ENCODE measurements at places on chromosomes 16 and 17.

DNA sequence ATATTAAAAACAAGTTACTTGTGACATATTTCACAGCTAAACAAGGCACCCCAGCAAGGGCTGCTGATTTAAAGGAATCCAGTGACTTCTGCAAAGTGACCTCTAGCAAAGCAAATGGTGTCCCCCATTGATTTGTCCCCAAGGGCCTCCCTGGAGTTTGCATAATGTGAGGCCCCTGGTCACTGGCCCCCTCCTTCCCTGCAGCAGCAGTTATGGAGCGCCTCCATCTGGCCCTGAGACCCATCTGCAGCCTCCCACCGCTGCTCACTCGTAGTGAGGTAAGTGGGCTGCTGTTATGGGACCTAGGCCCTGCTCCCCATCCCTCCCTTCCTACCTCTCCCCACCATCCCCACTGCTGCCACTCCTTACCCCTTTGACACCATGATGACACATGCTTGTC is 19.6 kb upstream of the EEF2K start:
- DNase-seq = no peak

- DNase-seq = no peak
Observed at GRCh38 chr16:78306361-78306760, 206.9 kb downstream of the WWOX start.

DNA sequence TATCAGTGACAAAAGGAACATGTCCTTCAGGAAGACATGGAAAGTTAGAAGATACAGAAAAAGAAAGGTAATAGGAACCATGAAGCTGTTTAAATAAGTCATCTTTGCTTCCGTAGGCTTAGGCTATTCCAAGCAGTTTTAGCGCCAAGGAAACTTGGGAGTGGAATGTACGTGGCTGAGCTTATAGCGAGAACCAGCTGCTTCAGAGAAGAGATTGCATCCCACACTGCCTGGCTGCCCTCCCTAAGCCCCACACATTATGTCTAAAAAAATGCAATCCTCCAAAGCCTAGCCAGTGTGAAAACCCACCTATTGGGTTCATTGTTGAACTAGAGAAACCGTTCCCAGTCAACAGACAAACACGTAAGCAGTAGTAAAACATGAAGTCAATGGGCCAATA is 149.9 kb downstream of the SLC39A11 start:
- DNase-seq = no peak

- no peak for DNase-seq
Observed at GRCh38 chr17:81952792-81953228, 5.8 kb upstream of the MYADML2 start.

DNA sequence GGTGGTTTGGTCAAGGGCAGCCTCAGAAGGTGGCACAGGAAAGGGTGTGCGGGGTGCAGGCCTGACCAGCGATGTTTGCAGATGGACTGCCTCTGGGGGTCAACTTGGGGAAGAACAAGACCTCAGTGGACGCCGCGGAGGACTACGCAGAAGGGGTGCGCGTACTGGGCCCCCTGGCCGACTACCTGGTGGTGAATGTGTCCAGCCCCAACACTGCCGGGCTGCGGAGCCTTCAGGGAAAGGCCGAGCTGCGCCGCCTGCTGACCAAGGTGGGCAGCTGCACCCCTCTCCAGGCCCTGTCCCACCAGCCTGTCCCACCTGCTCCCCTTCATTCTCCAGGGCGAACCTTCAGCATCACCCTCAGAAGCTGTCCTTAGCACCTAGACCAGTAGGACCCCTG is 12.5 kb downstream of the DHODH start:
- DNase-seq = no peak

GRCh38 chr17:63181856-63182255 is 215.8 kb downstream of the TANC2 start:
- DNase-seq = no peak

DNA sequence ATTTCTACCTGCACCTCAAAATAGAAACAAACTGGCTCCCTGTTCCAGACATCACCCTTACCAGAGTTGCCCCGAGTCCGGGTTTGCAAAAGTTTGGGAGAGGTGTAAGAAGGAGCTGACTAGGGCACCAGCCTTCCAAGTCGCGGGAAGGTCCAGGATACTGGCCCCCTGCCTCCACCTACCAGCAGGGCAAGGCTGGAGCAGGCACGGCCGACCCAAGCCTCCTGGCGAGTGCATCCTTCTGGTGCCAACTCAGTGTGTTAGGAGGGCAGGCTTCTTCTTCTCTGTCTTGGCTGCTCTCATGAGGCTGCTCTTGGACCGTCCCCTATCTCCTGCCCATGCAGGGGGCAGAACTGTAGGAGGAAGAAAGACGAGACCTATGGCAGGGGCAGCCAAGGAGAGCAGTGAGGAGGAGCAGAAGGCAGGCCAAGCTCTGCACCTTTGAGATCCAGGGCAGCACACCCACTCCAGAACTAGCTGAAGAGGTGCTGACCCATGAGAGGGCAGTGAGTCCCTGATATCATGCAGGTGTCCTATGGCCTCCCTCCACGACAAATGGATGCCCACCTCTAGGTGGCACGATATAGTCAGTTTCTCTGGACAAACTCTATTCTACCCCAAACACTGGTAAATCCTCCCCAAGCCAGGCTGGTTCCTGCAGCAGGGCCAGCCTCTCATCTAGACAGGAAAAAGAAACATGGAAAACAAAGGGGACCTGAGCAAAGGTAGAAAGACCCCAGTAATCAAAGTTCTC is 54.4 kb downstream of the CYTH1 start:
- DNase-seq = no peak

GRCh38 chr16:81866820-81867440 is 87.8 kb downstream of the PLCG2 start:
- no peak for DNase-seq
